ENCODE measurements at places on chromosomes 16 and 17.

DNA sequence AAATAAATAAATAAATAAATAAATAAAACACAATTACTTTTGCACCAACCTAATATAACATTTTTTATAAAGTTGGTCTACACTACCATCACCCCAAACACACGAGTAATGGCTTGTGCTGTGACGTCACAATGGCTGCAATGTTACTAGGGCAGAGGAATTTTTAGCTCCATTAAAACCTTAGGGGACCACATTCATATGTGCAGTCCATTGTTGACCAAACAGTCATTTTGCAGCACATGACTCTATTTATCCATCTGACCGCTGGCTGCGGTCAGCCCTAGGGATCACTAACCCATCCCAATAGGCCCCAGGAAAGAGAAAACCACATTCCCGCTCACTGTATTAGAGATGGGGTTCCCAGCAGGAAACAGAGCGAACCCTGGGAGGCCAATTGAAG, 9.6 kb downstream of the CDH5 start:
- DNase-seq: no peak

GRCh38 chr17:39566094-39566850, 41.4 kb downstream of the NEUROD2 start:
- DNase-seq: no peak

GRCh38 chr17:34254651-34255380, at the start of gene CCL2:
CCL2 (plus strand) TSS chr17:34255285; CDS start chr17:34255350, 65 bp downstream.
- peak; percentile 72 for DNase-seq

DNA sequence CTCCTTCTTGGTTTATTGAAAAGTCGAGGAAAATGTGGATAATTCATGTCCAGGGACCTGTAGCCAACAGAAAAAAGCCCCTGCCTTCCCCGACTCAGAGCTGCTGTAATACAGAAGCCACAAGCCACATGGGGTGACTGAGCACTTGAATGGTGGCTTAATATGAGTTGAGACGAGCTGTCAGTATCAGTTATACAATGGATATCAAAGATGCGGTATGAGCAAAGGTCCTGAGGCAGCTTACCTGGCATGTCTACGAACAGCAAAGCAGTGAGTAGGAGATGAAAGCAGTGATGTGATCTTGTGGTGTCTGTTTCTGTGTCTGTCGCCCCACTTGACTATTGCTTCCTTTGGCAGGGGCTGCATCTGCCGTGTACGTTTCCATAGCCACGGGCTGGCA, 12.2 kb upstream of the RMI2 start:
- DNase-seq: no peak

- DNase-seq: no peak
Observed at GRCh38 chr17:49635121-49635520, 42.8 kb downstream of the SPOP start.

- DNase-seq: no peak
Observed at GRCh38 chr17:50668025-50668837, 33.5 kb downstream of the ABCC3 start.

DNA sequence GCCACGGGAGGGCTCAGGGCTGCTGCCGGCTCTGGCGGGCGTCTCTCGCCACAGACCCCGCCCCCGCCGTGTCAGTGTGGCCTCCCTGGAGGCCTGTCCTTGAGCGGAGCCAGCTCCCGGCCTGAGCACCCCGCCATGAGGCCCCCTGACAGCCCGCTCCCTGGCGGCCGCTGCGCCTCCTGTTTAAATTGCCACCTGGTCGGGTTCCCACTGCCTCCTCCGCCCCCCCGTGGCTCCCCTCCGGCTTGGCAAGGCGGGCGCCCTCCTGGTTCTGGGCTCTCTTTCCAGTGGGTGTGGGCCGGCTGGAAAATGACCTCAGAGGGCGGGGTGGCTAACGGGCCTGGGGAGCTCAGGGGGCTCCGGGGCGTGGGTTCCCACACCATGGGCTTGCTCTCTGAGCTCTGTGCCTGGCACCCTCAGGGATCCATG, 42.1 kb upstream of the SSTR5 start:
- DNase-seq: no peak

DNA sequence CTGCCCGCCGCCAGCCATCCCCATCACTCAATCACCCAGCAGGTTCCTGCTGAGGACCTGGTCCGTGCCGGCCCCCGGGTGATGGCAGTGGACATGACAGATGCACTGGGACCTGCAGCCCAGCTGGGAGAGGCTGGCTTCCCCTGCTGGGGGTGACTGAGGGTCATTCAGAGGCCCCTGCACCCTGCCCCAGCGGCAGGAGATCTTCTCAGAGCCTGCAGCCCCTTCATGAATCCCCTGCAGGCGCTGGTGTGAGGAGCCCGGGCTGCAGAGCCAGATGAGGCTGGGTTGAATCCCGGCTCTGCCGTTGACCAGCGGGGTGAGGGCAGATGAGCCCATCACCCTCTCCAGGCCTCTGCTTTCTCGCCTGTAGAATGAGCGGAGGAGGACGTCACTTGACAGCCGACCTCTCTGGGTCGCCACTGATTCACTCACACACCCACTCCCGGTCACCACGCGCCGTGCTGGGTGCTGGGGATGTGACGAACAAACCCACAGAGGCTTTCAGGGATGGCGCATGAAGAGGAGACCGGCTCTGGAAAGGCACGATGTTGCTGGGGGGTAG, 95.2 kb upstream of the CIBAR2 start:
- DNase-seq: no peak

GRCh38 chr16:67928147-67928546, 3.5 kb downstream of the CTRL start:
- no peak for DNase-seq

- DNase-seq: no peak
Observed at GRCh38 chr17:16354585-16354984, 1.3 kb upstream of the CENPV start.

DNA sequence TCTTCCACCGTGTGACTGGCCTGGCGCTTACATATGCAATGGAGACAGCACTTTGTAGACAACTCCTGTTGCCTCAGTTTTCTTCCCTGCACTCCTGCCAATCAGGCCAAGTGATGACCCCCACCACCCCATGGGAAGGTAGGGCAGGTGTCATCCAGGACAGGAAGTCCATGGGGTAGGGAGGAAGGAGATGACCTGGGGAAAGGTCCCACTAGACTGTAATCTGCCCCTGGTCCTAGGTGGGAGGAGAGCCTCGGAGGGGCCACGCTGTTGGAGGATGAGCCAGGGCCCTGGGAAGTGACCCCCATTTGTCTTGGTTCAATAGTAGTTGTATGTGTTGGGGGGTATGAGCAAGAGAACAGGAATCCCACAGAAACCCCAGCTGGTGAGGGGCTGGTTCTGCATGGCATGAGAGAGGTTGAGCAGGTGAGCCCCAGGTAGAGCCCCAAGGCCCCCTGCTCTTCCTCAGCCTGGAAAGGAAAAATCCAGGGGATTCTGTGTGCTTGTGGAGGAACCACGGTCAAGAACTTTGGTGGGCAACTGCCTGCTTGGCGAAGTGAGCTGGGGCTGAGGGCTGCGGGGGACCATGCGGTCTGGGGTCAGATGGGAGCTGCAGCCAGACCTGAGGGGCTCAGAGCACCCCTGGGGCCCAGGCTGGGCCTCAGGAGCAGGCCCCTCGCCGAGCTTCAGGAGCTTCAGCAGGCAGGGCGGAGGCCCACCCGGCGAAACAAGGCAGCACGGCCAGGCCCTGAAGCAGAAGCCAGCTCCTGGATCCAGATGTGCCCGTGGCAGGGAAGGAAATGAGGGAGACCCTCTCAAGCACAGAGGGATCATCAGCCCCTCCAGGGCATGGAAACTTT, 50.7 kb downstream of the NT5M start:
- no peak for DNase-seq

DNA sequence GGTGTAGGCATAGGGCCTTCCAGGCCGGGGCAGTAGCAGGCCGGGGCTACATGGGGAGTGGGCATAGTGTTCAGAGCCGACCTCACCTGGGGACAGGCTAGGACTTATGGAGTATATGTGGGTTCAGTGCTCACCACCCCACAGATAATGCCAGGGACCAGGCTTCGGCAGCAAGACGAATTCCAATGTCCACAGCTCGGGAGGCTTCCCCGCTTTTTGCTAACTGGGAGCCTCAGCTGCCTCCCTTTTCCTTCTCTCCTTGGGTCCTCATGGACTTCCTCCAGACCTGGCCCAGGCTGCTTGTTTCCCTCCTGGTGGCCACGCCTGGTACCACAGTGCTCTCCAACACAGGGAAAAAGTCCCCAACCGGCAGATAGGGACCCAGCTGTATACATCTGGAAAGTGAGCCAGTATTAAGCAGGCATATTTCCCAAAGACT, 20.1 kb upstream of the SLC46A1 start:
- DNase-seq: peak; percentile 19

- DNase-seq: no peak
Observed at GRCh38 chr16:3797473-3797872, 80.1 kb upstream of the TRAP1 start.

DNA sequence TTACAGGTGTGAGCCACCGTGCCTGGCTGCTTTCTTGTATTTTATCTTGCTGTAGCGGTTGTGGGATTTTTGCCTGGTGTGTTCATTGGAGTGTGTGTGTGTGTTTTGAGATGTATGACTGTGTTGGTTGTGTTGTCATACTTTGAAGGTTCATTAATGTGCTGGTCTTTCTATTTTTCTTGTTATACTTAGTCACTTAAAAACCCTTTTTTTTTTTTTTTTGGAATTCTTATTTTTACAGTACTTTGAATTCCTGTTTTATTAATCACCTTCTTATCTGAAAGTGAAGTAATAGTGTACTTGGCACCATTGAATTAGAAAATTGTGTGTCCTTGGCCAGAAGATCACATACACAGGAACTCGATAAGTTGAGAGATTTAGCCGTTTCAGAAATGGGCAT, 30.2 kb downstream of the TENT4B start:
- no peak for DNase-seq

- no peak for DNase-seq
Observed at GRCh38 chr16:11049396-11050059, 105.2 kb downstream of the CLEC16A start.

- DNase-seq: peak; percentile 96
Observed at GRCh38 chr16:10828851-10829366, 10.3 kb upstream of the TVP23A start.

DNA sequence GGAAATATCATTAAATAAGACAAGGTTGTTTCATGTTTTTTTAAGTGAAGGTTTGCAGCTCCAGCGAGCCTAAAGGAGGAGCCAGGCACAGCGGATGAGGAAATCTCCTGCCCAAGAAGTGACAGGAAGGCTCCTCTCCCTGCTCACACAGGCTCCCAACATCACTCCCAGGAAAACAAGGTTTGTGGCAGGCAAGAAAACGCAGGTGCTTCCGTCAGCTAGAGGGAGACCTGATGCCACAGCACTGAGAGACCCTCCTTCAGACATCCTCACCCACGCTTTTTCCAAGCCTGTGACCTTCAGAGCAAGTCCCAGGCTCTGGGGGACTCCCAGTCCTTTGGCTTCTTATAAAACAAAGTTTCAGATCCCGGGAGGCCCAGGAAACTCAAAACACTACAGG, 89.7 kb downstream of the ZNF423 start:
- no peak for DNase-seq

- DNase-seq: peak; percentile 56
Observed at GRCh38 chr16:15765880-15766279, 90.9 kb downstream of the MYH11 start.

- DNase-seq: no peak
Observed at GRCh38 chr16:80971819-80972218, 34.9 kb downstream of the CMC2 start.

- DNase-seq: no peak
Observed at GRCh38 chr16:1510272-1510671, 17.1 kb downstream of the TELO2 start.

- DNase-seq: no peak
Observed at GRCh38 chr16:58389724-58390123, 2.5 kb upstream of the GINS3 start.

- no peak for DNase-seq
Observed at GRCh38 chr16:28879261-28879840, 1.1 kb downstream of the ATP2A1 start.

- peak; percentile 58 for DNase-seq
Observed at GRCh38 chr17:67312265-67312664, 54.1 kb downstream of the PSMD12 start.

GRCh38 chr16:88456356-88457292, 3.5 kb downstream of the ZFPM1 start:
- no peak for DNase-seq

GRCh38 chr16:12255919-12256665, 279.6 kb downstream of the SNX29 start:
- DNase-seq: no peak

DNA sequence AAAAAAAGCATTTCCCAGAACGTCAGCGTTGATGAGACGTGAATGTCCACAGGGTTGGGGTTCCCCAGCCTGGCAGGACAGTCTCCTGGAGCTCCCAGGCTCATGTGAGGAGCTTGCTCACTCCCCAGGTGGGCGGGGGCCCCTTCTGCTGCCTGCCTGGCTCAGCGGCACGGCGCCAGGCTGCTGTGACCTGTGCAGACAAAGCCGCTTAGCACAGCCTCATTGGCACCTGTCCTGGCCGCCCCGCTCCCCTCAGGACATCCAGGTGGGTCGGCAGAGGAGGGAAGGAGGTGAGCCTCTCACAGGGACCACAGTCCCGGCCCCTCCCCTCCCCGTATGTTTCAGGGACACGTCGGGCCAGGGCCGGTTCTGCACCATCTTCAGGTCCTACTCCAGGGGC, 12.9 kb upstream of the WFIKKN1 start:
- no peak for DNase-seq

GRCh38 chr16:3012828-3013420, at the start of gene CLDN9:
CLDN9 (plus strand) TSS chr16:3012923; CDS start chr16:3013363, 440 bp downstream.
- no peak for DNase-seq

DNA sequence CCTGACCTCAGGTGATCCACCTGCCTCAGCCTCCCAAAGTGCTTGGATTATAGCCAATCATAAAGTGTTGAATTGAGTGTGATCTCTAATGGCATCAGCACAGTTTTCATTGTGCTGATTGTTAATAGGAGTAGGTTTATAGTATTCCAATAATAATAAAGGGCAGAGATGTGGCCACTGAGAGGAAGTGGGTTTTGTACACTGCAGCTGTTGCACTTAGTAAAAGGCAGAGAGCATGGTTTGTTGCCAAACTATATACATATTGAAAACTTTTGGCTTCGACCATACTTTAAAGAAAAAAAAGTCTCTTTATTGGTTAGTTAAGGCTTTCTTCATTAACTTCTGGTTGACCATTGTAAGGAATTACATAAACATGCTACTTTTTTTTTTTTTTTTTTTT, 185.9 kb downstream of the CDK5R1 start:
- DNase-seq: no peak

DNA sequence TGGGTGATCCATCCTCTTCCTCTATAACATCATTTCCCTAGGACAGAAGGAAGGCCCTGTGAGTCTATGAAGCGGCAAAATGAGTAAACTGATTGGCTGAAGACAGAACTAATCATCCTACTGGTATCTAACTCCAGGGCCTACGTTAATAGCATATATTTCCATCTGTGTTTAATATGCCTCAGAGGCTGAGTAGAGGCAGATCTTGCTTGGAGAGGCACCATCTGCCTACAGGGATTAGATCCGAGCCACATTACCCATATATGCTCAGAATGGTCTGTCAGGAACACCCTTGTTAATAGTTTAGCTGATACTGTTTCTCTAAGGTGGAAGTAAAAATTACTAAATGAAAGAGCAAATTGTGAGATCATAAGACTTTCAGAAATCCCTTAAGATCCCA, 13.2 kb upstream of the FOXJ1 start:
- DNase-seq: no peak

All from inflammatory macrophage (primary cell).